Heart right ventricle (tissue), 16 donors: ENCODE measurements at places on chromosomes 13 and 19.

GRCh38 chr13:82878536-82878935 is 1003.7 kb downstream of the SLITRK1 start:
- DNase-seq, result no peak

- DNase-seq, result no peak
These were observed 80.1 kb upstream of the KLF12 start for GRCh38 chr13:74214321-74214720.

GRCh38 chr13:77417897-77418296 is 91.0 kb upstream of the MYCBP2 start:
- no peak for DNase-seq

DNA sequence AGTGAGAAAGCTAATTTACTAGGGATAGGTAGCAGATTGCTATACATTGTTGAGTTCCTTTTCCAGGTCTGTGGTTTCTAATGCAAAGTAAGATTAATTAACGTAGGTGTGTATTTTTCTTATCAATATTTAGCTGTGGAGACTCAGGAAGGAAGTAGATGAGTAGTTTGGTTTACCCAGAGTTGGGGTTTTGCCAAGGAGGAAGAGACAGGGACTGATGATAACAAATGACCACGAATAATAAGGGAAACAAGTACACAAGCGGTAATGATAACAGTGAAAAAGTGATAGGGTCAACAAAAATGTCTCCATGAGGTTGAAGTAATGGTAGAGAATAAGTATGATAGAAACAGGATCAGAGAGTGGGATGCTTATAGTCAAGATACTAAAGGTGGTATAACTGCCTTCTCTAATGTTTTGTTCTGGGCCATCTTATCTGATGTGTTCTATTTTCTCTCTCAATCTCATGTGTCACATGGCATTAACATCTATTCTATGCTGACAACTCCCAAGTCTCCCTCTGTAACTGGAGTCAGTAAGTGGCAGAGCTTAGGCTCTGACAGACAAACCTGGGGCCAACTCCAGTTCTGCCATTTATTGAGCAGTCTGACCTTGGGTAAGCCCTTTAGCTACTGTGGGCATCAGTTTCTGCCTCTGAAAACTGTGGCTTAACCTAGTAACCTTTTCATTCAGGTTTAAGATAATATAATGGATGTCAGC is 8.8 kb downstream of the OBI1 start:
- DNase-seq, result no peak

- DNase-seq, result no peak
These were observed 2.5 kb downstream of the ZNF556 start for GRCh38 chr19:2869618-2870017.
